Calu3 (cell line): ENCODE measurements at places on chromosomes 11 and 22.

- DNase-seq, result no peak
These were observed 75.9 kb downstream of the FAM83F start for GRCh38 chr22:40070701-40071100.

- no peak for DNase-seq
These were observed 40.4 kb downstream of the RCN1 start for GRCh38 chr11:32131321-32131720.

DNA sequence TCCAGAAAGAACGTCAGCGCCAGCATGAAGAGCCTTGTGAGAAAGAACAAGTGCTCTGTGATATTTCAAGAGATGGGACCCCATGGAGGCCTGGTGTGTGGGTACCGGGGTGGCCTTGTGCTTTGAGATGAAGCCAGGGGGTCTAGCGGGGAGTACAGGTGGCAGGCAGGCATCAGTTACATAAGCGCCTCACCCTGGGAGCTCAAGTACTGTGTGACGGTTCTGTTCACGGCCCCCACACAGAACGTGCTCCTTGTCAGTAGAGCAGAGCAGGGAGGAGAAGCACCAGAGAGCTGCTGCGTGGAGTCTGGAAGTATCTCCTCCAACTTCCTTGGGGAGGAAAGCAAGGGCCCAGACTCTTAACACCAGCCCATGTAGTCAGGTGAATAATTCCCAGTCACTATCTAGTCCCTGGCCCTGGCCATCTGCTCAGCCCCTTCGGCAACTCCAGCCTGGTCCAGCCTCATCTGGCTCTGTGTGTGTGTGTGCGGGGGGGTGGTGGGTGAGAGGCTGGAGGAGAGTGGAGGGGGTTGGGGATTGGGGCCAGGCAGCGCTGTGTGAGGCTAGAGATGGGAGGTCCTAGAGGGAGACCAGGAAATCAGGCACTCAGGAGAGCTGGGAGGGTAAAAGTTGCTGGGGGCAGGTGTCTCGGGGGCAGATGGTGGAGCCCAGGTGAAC is 32.4 kb downstream of the MCM5 start:
- no peak for DNase-seq

- no peak for DNase-seq
These were observed 307.5 kb downstream of the NTM start for GRCh38 chr11:131677828-131678470.

- DNase-seq, result no peak
These were observed at the start of gene GSTT4 for GRCh38 chr22:24005201-24005600. TSS of gene GSTT4 (minus strand) at chr22:24005453. CDS start at chr22:24005356, 97 bp downstream.

- DNase-seq, result no peak
These were observed 31.5 kb upstream of the CCDC188 start for GRCh38 chr22:20182365-20182764.

- no peak for DNase-seq
These were observed 51.1 kb upstream of the KCNQ1OT1 start for GRCh38 chr11:2750682-2751522.

GRCh38 chr11:57205041-57205641 is 23.4 kb downstream of the LRRC55 start:
- DNase-seq, result no peak

DNA sequence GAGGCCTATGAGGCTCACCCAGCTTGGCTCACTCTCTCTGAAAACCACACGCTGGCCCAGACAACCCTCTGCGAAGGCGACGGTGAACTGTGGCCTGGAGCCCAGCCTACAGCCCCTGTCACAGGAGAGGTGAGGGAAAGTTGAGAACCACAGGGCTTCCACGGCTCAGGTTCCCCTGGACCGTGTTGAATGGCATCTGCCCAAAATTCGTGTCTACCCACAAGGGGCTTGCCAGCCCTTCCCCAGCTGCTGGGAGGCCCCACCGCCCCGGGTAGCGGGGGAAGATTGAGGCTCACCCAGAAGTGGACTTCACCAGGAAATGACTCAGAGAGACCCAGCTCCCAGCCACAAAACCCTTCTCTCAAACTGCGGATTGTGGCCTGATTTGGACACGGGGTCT is 197.1 kb downstream of the CTTN start:
- DNase-seq, result no peak

DNA sequence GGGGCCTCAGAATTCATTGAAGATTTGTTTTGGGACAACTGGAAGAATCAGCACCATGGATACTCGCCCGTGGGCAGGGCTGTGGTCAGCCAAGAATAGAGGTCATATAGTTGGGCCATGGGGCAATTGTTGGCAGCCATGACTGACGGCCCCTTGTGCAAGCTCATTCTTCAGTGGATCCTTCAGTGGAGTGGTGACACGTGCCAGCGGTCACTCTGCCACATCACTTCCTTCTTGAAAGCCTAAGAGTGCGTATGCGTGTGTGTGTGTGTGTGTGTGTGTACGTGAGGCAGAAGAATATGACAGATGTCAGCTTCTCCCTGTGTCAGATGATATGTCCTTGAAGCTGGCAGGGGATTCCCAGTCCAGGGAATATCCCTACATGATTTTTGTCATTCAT is 1.8 kb upstream of the IL18BP start:
- no peak for DNase-seq

DNA sequence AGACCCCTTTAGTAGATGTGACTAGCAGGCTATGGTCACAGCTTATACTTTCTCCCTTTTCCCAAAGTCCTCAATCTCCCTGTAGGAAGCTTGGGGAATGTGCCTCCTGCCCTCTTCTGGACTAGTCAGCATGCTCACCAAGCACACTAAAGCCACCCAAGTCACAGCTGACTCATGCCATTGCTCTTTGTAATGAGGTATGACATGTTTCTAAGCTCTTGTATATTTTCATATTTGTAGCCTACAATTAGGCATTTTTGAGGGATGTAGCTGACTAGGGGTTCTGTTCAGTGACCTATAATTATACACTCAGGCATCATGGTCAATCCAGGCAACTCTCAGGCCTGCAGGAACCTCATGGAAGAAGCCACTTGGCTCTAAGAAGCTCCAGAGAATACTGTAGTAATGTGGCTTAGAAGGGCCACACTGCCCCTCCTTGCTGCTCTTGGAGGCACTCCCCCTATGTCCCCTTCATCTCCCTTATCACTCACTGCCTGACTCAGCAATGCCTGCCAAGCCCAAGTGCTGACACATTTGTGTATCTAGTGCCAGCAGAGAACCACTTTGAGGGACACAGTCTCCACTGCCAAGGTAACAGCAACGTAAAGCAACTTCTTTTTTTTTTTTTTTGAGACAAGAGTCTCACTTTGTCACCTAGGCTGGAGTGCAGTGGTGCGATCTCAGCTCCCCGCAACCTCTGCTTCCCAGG is 86.2 kb downstream of the RPL27A start:
- DNase-seq, result peak; percentile 12

- no peak for DNase-seq
These were observed 129.5 kb upstream of the SORL1-AS1 start for GRCh38 chr11:121582296-121582695.

- DNase-seq, result no peak
These were observed 554 bp downstream of the LRRC32 start for GRCh38 chr11:76669901-76670484.

GRCh38 chr11:128716661-128717210 is 22.9 kb downstream of the FLI1 start:
- no peak for DNase-seq

DNA sequence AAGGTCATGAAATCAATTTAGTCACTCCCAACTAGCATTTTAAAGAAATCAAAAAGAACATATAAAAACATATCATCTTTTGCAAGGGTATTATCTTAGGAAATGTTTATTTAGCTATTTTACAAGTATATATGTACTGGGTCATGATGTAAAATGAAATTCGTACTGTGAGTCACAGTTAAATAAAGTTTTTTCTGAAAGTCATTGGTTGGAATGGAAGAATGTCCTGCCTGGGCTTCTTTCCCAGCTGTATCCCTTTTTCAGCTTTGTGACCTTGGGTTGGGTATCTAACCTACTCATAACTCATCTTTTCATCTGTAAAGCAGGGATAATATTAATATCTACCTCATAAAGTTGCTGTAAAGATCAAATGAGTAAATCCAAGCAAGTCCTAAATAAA is 15.7 kb downstream of the FDX1 start:
- DNase-seq, result no peak

- peak; percentile 49 for DNase-seq
These were observed 579 bp downstream of the TANGO2 start for GRCh38 chr22:20021196-20022181.

- DNase-seq, result peak; percentile 90
These were observed 49.0 kb upstream of the BIRC3 start for GRCh38 chr11:102268083-102268984.

DNA sequence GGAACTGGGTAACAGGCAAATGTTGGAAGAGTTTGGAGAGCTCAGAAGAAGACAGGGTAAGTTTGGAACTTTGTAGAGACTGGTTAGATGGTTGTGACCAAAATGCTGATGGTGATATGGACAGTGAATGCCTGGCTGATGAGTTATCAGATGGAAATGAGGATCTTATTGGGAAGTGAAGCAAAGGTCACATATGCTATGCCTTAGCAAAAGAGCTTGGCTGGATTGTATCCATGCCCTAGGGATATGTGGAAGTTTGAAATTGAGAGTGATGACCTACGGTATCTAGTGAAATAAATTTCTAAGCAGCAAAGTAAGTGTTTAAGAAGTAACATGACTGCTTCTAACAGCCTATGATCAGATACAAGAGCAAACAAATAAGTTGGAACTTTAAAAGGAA is 17.8 kb downstream of the BBOX1 start:
- DNase-seq, result no peak

DNA sequence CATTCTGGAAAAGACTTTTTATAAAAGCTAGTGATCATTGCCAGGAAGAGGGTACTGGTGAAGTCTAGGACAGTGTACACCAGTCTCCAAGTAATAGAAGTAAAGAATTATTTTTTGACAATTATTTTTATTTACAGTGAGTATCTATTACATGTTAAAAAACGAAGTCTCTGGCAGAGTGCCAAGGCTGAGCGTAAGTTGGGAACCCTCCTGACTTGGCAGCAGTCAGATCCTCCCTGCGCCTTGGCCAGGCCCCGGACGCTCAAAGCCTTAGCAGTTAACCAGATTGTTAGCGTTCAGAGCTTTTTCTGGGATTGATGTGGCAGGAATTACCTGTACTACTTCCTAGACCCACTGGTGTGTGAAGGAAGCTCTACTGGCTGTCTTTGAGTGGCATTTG is 38.1 kb upstream of the CTTN start:
- no peak for DNase-seq
